Fibroblast of skin of scalp (primary cell): ENCODE measurements at places on chromosomes 13 and 19.
A peak's percentile ranks its signal among the peaks of the same experiment; 100 is the strongest.

DNA sequence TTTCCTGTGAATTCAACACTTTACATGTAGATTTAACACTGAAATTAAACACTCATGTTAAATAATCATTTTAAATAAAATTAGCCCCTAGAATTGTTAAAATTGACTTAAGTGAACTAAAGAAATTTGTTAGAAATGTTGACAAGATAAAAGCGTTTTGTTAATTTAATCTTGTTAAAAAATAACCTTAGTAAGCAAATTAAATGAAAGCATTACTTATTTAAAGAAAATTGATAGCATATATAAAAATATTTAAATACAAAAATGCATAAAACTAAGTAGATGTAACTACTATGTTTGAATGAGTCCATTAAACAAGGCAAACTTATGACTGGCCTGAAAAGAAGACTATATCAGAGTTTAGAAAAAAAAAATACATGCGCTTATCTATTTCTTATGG lies 99.0 kb upstream of the TRPC4 start:
- no peak for DNase-seq

- DNase-seq: no peak
Observed at GRCh38 chr13:114109641-114110041, 22.8 kb downstream of the RASA3 start.

- peak; percentile 51 for DNase-seq
Observed at GRCh38 chr19:1468821-1469254, 10.2 kb downstream of the C19orf25 start.

DNA sequence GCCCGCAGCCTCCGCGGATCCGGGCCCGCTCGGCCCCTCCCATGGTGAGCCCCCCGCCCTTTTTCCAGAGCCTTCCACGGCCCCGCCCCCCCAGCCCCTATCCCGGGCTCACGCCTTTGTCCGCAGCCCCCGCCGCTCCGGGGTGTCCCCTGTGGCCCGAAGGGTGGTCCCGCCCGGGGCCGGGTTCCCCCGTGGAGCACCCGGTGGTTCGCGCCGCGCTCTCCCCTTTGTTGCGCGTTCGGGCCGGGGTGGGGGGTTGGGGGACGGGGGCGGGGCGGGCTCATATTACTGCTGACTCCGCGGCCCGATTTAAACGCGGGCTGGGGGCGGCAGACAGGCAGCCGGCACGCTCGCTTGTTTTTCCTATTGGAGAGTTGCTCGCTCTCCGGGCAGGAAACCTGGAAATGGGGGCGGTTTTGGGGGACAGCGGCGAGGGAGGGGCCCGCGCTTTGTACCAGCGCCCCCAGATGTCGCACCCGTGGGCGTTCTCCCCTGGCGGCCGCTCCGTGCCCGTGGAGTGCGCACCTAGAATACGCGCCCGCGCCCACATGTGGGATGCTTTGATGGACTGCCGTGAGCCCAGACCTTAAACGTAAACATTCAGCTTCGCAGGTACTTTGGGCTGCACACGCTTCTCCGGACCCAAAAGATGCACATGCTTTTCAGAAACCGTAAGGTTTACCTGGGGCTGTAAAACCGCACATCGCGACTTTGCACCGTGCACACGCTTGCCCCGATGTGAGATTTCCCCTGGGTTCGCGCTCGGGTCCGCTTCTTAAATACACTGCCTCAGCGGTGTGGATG lies 699 bp downstream of the PTOV1 start:
- no peak for DNase-seq

DNA sequence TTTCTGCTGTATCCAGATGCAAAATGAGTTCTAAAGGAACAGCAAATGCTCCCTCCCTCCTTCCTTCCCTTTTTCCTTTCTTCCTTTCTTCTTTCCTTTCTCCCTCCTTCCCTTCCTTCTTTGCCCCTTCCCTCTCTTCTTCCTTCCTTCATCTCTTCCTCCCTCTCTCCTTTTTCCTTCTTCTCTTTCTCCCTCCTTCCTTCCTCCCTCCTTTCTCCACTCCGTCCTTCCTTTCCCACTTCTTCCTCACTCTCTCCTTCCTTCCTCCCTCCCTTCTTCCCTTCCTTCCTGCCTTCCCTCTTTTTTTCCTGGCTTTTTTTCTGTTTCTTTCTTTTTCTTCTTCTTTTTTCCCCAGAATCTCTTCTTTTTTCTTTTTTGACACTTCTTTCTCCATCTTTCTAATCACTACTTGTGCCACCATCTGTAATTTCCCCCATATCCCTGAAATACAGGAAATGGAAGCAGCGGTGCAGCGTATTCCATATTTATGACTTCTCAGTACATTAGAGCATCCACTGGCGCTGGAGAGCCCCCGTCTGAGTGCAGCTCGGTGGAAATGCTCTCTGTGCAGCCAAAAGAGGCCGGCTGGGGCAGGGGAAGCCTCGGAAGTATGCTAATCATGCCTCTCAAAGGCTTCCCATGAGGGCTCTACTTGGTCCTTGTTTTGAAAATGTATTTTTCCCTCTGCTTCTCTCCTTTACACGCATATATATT lies 275.6 kb downstream of the TSHZ3 start:
- no peak for DNase-seq

GRCh38 chr19:16678498-16678897 lies 17.6 kb downstream of the TMEM38A start:
- no peak for DNase-seq

DNA sequence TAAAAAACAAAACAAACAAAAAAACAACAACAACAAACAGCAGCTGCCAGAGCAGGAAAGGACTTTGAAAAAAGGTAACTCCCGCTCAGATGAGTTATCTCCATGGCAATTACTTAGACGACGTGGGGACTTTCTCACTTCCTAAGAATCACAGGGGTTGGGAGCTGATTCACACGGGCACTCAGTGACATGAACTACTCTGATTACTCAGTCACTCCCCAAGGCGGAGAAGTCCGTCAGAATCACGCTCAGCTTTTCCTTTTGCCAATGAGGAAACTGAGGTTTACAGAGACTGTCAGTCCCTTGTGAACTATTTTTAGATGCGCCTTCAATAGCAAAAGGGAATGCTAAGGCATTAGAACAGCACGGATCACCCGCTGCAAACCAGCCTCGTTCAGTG lies 32.3 kb upstream of the MATK start:
- peak; percentile 17 for DNase-seq

DNA sequence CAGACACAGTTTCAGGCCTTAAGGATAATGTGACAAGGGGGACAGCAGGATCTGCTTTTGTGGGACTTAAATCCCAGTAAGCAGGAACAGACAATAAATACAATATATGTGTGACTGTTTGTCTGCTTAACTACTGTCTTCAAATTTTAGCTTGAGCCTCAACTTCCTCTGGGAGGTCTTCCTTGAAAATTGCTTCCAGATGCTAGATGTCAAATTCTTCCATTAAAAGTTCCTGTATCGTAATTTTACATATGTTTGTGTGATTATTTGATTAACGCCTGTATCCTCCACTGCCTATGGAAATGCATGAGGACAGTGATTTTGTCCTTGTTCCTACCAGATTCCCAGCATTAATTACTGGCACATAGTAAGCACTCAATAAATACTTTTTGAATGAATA lies 385.5 kb downstream of the NDFIP2 start:
- no peak for DNase-seq

GRCh38 chr13:44698066-44698465 lies 121.9 kb upstream of the TSC22D1 start:
- DNase-seq: no peak

- peak; percentile 23 for DNase-seq
Observed at GRCh38 chr19:55146078-55146704, 2.8 kb downstream of the TNNT1 start.

DNA sequence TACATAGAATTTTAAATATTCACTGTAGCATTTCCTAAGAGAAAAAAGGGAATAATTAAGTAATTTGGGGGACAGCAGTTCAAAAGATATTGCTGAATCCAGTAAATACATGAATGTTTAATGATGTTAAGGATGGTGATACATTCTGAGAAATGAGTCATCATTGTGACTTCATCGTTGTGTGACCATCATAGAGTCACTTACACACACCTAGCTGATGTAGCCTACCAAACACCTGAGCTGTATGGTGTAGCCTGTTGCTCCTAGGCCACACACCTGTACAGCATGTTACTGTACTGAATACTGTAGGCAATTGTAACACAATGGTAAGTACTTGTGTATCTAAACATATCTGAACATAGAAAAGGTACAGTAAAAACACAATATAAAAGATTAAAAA lies 34.8 kb downstream of the ATP7B start:
- no peak for DNase-seq

- no peak for DNase-seq
Observed at GRCh38 chr13:44795176-44795575, 194.1 kb downstream of the NUFIP1 start.

GRCh38 chr13:107669391-107669993 lies 545.8 kb downstream of the LIG4 start:
- no peak for DNase-seq

DNA sequence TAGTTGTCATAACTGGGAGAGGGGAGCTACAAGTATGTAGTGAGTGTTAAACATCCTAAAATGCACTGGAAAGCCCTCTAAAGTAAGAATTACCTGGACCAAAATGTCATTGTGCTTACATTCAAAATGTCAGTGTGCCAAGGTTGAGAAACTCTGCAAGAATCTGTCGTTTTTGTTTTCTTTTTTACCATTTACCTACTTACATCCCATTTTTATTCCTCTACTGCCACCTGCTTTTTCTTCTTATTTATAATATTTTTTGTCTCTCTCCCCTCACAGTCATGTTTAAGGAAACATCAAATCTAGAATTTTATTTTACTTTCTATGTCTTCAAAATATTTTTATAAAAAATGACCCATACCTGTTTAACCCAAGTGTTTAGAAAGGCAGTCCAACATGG lies 226.4 kb downstream of the PCDH17 start:
- no peak for DNase-seq

DNA sequence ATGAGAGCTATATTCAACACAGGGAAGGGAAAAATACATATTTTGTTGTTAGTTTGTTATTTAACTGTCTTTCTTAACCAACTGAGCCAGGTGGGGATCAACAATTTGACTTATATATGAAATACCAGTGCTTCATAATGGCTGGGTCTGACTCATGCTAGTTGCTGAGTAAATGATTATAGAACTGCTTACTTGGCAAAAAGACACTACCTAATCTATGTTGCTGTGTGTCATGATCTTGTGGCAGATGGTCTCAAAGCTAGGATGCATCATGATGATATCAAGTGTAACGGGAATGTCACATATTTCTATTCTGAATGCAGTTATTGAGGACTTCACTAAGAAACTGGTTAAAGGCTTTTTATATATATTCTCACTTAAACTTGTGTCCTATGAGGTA lies 727.4 kb upstream of the SLITRK1 start:
- peak; percentile 37 for DNase-seq

- no peak for DNase-seq
Observed at GRCh38 chr19:47509973-47510372, 4.9 kb downstream of the NAPA start.

GRCh38 chr13:46885018-46885417 lies 11.8 kb downstream of the HTR2A start:
- no peak for DNase-seq

GRCh38 chr13:30607908-30608307 lies 9.8 kb upstream of the USPL1 start:
- DNase-seq: no peak

- DNase-seq: peak; percentile 73
Observed at GRCh38 chr19:13033819-13034611, 38.7 kb downstream of the NFIX start.

DNA sequence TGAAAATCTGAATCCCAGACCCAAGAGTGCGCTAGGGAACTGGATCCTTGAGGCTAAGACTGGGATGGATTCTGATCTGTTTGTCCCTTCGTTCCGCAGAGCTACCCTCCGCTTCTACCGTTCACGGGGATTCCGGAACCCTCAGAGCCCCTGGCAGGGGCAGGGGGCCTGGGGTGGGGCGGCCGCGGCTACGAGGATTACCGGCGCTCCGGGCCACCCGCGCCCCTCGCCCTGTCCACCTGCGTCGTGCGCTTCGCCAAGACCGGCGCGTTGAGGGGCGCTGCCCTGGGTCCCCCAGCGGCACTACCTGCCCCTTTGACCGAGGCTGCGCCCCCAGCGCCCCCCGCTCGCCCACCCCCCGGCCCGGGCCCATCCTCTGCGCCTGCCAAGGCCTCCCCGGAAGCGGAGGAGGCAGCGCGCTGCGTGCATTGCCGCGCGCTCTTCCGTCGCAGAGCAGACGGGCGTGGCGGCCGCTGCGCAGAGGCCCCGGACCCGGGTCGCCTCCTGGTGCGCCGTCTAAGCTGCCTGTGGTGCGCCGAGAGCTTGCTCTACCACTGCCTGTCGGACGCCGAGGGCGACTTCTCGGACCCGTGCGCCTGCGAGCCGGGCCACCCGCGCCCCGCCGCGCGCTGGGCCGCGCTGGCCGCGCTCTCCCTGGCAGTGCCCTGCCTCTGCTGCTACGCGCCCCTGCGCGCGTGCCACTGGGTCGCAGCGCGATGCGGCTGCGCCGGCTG lies 7.1 kb downstream of the SPRED3 start:
- DNase-seq: no peak

DNA sequence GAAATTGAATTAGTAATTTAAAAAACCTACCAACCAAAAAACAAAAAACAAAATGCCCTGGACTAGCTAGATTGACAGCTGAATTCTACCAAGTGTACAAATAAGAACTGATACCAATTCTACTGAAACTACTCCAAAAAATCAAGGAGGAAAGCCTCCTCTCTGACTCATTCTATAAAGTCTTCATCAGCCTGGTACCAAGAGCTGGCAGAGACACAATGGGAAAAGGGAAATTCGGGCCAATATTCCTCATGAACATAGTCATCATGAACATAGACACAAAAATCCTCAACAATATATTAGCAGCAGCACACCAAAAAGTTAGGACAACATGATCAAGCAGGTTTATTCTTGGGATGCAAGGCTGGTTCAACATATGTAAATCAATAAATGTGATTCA lies 2667.7 kb upstream of the PCDH20 start:
- no peak for DNase-seq

DNA sequence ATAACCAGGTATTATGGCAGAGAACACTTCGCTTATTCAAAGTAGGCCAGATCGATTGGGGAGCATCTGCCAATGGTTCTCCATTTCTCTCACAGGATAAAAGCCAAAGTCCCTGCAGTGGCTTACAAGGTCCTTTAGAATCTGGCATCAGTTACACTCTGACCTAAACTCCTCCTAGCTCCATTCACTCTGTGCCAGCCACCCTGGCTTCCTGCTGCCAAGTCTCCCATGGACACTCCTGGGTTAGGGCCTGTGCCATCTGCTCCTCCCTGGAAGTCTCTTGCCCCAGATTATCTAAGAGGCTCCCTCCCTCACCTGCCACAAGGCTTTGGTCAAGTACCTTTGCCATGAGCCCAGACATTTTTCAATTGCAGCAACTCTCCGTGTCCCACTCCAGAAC lies 649.2 kb downstream of the DACH1 start:
- DNase-seq: no peak

- DNase-seq: no peak
Observed at GRCh38 chr13:75147946-75148345, 334.0 kb downstream of the TBC1D4 start.
